ENCODE measurements at places on chromosomes 11 and 22.

DNA sequence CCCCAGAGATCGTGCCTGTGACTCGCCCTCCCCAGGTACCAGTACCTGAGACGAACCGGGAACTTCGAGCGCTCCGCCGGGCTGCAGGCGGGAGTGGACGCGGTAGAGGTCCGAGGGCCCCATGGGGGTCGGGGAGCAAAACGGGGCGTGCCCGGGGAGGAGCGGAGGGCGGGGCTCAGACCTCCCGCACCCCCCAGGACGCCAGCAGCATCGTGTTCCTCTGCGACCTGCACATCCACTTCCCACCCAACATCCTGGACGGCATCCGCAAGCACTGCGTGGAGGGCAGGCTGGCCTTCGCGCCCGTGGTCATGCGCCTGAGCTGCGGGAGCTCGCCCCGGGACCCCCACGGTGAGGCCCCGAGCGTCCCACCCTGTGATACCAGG, 10.8 kb downstream of the B4GALNT4 start:
- no peak for DNase-seq

- no peak for DNase-seq
These were observed 33.5 kb downstream of the LIF start for GRCh38 chr22:30212996-30213441.

- no peak for DNase-seq
These were observed 8.4 kb downstream of the SLC29A2 start for GRCh38 chr11:66363187-66363601.

- DNase-seq: no peak
These were observed 175.7 kb upstream of the API5 start for GRCh38 chr11:43135966-43136534.

DNA sequence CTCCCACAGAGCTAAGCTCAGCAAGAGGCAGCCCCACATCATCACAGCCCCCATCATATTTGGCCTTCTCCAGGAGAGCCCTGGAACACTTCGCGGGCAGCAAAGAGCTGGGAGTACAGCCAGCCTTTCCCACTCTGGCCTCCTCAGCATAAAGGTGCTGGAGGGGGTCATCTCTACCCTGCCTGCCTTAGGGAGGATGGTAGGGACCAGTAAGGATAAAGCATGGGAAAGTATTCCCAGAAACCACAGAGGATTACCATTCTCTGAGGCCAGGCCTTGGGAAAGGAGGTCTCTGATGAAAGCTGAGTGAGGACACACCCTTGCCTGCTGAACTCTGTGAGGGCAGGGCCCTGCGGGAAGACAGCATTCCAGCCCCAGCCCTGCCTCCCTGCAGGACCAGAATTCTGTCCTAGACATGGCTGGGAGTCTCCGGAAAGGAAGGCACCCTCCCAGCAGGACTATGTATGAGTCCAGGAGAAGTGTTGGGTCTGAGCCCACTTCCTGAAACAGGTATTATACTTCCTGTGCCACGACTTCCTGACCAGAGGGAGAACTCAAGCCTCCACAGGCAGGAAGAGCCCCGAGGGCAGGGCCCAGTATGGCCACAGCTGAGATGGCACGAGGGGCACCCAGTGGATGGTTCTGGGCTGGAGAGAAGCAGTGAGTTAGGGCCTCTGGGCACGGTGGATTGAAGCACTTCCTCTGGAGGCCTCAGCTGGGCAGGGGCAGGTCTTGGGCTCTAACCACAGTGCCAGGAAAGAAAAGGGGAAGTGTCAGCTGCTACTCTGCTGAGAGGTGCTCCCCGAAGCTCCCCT, 12.9 kb upstream of the CASTOR1 start:
- DNase-seq: peak; percentile 81

DNA sequence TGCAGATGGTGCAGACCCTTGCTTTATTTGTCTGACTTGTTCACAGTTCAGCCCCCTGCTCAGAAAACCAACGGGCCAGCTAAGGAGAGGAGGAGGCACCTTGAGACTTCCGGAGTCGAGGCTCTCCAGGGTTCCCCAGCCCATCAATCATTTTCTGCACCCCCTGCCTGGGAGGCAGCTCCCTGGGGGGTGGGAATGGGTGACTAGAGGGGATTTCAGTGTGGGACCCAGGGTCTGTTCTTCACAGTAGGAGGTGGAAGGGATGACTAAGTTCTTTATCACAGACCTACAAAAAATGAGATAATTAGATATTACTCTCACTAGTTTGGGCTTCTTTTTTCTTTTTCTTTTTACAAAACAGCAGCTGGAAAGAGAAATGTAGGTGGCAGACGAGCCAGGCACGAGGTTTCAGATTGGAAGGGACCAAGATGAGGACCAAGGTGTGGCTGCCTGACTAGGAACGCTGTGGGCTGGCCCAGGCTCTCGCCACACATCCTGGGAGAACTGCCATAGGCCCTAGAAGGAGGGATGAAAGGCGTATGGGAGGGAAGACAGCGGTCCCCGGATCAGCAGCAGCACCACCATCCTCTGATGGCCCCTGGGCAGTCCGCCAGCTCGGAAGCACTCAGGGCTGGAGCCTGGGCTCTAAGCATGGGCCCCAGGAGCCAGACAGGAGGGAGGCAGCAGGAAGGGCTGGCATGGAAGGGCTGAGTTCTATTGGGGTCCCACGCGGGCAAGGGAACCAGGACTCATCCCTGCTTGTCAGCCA, 14.2 kb downstream of the TXN2 start:
- DNase-seq: peak; percentile 89

DNA sequence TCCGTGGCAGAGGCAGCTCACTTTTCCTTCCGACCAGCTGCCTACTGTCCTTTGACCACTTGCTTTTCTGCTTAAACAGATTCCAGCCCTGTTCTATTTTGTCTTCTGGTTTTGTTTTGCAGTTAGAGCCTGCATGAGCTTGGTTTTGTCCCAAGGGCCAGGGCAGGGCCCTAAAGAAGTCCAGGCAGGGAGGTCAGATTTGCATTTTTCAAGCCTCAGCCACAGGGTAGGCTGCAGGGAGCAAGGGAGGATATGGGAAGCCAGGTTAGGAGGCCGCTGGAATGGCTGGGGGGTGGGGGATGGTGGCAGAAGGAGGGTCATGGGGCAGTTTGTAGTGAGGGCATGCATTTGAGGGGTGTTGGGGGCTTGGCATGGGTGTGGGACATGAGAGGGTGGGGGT, 23.1 kb downstream of the FADD start:
- no peak for DNase-seq

DNA sequence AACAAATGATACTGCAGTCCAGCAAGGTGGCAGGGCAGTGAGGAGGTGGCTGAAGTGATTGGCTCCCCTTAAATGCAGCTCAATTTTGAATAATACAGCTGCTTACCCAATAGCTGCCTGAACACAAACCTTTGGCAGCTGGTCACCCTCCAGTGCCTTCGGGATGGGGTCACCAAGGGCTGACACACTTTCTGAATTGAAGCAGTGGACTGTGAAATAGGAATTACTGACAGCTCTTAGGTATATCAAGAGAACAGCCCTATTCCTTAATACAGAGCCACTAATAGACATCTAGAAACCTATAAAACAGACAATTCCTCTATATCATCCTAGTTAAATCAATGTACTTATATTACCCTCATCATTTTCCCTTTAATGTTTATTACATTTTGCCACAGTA, 474.2 kb upstream of the KIRREL3 start:
- no peak for DNase-seq
